ENCODE measurements at places on chromosomes 4 and X.

DNA sequence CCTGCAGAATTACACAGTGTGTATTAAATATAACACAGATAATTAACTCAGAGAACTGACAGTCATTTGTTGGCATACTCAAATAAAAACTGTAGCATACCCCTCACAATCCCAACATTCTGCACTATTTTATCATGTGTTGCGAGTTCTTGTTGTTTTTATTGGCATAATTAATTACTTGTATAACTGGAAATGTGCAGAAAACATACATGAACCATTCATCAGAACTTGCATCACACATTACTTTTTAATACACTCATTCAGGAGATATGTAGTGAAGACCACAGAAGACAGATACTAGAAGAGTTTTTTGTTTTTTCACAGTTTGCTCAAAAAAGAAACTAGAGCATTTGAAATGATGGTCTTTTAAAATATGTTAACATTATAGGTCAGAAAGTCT is 74.6 kb upstream of the NEIL3 start:
- no peak overlapping the region for H3K27ac ChIP-seq
- H3K4me3 ChIP-seq, result no peak overlapping the region
- H3K4me1 ChIP-seq, result no peaks in the 10 kb centered on the region
- no peaks in the 10 kb centered on the region for H3K27me3 ChIP-seq

DNA sequence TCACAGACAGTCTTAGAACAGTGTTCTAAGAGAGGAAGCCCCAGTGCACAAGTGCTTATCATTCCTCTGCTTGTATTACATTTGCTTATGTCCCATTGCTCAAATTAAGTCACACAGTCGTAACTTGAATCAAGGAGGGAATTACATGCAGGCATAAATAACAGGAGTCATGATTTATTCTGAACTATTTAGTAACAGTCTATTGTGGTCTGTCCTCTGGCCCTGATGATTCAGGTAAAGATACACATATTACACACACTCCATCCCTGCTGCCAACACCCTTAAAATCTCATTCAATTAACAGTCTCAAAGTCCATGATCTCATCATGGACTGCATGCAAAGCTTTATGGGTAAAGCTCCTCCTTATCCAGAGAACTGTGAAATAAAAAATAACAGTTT is 60.1 kb downstream of the GRIA2 start:
- no peaks in the 10 kb centered on the region for H3K27me3 ChIP-seq
- H3K27ac ChIP-seq, result no peak overlapping the region
- no peaks in the 10 kb centered on the region for H3K36me3 ChIP-seq
- no peak for DNase-seq
- no peak overlapping the region for H3K4me3 ChIP-seq
- no peaks in the 10 kb centered on the region for H3K4me1 ChIP-seq

DNA sequence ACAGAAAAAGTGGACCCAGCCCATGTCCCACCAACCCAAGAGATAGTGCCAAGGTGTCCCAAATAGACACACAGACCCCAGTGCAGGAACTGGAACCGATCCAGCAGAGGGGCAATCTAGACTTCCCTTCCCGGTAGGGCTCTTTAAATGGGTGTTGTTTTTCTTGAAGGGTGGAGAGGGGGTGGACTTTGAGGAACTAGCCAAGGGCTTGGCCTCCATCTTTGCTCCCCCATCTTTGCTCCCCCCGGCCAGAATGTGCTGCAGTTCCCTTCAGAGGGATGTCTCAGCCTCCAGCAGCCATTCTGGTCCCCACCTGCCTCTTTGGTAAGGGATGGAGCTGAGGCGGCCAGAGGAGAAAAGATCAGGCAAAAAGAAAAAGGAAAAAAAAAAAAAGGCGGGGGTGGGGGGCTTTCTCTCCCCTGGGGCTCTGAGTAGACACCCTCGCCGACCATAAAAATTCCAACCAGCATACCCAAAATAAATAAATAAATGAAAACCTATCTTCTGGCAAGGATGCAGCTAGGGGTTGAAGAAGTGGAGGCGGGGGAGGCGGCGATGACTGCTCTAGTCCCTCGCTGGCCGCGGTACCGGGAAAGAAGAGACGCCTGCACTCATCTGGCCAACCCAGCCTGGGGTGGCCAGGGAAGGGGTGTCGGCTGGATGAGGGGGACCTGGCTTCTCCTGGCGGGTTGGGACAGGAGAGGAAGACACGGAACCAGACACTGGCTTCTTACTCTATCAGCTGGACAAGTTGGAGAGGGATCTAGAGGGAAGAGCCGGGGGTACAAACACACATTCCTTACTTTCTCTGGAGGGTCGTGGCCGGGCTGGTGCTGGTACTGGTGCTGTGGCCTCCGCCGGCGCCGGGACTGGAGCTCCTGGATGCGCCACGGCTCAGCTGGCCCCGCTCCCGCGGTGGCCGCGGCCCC is 38.5 kb upstream of the IQSEC2 start:
- peak overlapping the region; percentile 87 for H3K4me3 ChIP-seq
- H3K4me1 ChIP-seq, result peaks cover 20% of the 10 kb centered on the region
- peaks cover 13% of the 10 kb centered on the region for H3K27me3 ChIP-seq

GRCh38 chr4:28799696-28800095 is 1920.5 kb upstream of the PCDH7 start:
- no peaks in the 10 kb centered on the region for H3K4me1 ChIP-seq
- H3K4me3 ChIP-seq, result no peak overlapping the region
- no peak overlapping the region for H3K27ac ChIP-seq
- H3K27me3 ChIP-seq, result no peaks in the 10 kb centered on the region
- H3K36me3 ChIP-seq, result no peaks in the 10 kb centered on the region
- no peak for DNase-seq

DNA sequence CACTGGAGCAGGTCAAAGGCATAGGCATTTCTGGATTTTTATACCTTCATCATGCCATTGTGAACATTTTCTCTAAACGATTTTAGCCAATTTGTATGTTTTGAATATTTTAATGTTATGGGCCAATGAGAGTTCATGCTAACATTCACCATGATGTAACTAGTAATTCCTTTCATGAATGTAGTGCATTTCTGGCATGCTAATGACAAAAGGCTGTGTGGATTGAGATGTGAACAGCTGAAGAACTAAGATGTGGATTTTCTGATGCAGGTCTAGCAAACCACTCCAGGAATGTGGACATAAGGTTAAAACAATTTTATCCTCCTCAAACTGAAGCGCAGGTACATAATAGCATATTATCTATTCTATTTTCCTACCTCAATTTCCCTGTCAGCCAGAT is 269.4 kb downstream of the NLGN4X start:
- no peaks in the 10 kb centered on the region for H3K4me1 ChIP-seq
- H3K36me3 ChIP-seq, result no peaks in the 10 kb centered on the region
- DNase-seq, result no peak
- no peak overlapping the region for H3K27ac ChIP-seq
- H3K27me3 ChIP-seq, result no peaks in the 10 kb centered on the region

DNA sequence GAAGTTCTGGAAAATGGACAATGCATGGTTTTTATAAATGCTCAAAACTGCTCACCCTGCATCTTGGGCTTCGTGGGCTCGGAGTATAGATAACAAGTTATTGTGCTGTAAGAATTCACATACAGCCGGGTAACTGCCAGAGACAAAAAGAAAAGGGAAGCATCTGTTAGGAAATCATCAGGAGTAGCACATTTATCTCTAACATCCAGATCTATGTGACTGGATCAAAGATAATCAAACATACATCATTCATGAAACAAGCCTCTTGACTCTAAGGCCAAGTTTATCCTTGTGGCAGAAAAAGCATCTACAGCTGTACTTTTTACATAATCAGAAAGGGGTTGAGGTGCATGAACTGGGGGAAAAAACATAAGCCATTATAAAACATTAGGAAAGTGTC is 264.2 kb downstream of the PPP3CA start:
- no peak for DNase-seq
- peaks cover 14% of the 10 kb centered on the region for H3K4me1 ChIP-seq
- H3K27ac ChIP-seq, result no peak overlapping the region
- H3K36me3 ChIP-seq, result peaks cover 20% of the 10 kb centered on the region

- H3K27ac ChIP-seq, result no peak overlapping the region
- H3K4me1 ChIP-seq, result no peaks in the 10 kb centered on the region
- H3K27me3 ChIP-seq, result no peaks in the 10 kb centered on the region
- no peak overlapping the region for H3K4me3 ChIP-seq
Measured at GRCh38 chr4:67036791-67037190, 508.5 kb downstream of the CENPC start.

- DNase-seq, result no peak
- H3K27ac ChIP-seq, result no peak overlapping the region
Measured at GRCh38 chr4:163042306-163042705, 124.4 kb downstream of the NAF1 start.

DNA sequence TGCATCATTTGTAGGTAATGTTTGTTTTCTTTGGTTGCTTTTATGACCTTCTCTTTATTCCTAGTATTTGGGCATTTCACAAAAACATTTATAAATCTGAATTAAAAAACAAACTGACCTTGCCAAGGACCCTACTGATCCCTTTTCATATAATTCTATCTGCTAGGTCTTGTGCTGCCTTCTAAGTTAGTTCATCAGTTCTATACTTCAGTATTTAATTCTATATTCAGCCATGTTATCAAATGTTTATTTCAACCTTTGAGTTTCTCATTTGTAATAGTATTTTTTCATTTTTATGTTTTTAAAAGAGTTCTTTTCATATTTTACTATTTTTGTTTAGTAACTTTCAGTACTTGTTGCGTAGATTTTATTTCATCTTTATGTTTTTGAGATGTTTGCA is 155.3 kb downstream of the SNCA start:
- H3K27me3 ChIP-seq, result peaks cover 3% of the 10 kb centered on the region
- DNase-seq, result no peak
- H3K4me3 ChIP-seq, result no peak overlapping the region
- H3K36me3 ChIP-seq, result no peaks in the 10 kb centered on the region

GRCh38 chrX:82141942-82142341 is 940.0 kb downstream of the SH3BGRL start:
- DNase-seq, result peak; percentile 10
- H3K36me3 ChIP-seq, result no peaks in the 10 kb centered on the region
- H3K4me1 ChIP-seq, result peaks cover 7% of the 10 kb centered on the region
- no peak overlapping the region for H3K27ac ChIP-seq

- H3K4me1 ChIP-seq, result no peaks in the 10 kb centered on the region
- H3K4me3 ChIP-seq, result no peak overlapping the region
- no peaks in the 10 kb centered on the region for H3K36me3 ChIP-seq
- no peak for DNase-seq
Measured at GRCh38 chr4:84070289-84070688, 428.8 kb downstream of the NKX6-1 start.

DNA sequence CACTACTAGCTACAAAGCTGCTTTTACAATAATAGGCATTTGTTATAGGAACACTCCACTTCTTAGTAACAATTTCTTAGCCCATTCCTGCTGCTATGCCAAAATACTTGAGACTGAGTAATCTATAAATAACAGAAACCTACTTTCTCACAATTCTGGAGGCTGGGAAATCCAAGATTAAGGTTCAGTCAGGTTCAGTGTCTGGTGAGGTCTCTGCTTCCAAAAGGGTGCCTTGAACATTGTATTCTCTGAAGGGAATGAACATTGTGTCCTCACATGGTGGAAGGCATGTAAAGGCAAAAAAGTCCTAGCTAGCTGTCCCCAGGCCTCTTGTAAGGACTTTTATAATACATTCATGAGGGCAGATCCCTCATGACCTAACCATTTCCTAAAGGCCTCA is 7.0 kb downstream of the SLC9B1 start:
- H3K4me1 ChIP-seq, result no peaks in the 10 kb centered on the region
- no peaks in the 10 kb centered on the region for H3K27me3 ChIP-seq
- no peak for DNase-seq
- H3K27ac ChIP-seq, result no peak overlapping the region
- H3K36me3 ChIP-seq, result no peaks in the 10 kb centered on the region

DNA sequence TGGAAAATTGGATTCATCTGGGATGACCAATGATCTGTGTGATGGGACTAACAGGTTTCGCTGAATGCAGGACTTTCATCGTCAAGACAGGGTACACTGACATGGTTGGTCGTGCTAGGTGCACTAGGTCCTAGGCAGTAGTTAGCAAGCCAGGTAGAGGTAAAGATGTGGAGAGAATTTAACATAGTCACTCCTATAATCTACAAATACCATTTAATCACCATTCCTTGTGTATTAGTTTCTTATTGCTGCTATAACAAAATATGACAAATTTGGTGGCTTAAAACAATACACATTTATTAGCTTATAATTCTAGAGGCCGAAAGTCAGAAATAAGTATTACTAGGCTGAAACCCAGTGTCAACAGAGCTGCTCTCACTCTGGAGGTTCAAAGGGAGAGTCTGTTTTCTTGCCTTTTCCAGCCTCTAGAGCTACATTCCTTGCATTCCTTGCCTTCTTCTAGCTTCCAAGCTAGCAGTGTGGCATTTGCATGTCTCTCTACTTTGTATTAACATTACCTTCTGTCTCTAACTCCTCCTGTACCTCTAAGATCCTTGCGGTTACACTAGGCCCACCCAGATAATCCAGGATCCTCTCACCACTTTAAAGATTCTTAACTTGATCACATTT is 98.7 kb upstream of the GRIA3 start:
- H3K27ac ChIP-seq, result no peak overlapping the region
- no peaks in the 10 kb centered on the region for H3K27me3 ChIP-seq
- H3K4me1 ChIP-seq, result no peaks in the 10 kb centered on the region
- no peaks in the 10 kb centered on the region for H3K36me3 ChIP-seq

DNA sequence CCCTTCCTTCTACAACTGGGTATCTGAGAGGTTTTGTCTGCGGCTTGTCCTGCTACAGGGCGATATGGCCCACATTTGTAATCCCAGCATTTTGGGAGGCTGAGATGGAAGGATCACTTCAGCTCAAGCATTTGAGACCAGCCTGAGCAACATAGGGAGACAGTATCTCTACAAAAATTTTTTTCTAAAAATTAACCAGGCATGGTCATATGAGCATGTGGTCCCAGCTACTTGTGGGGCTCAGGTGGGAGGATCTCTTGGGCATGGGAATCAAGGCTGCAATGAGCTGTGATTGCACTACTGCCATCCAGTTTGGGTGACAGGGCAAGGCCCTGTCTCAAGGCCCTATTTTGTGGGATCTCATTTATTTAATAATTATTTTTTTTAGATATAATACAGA is 420.6 kb upstream of the PABPC4L start:
- H3K4me3 ChIP-seq, result no peak overlapping the region
- no peaks in the 10 kb centered on the region for H3K36me3 ChIP-seq
- no peak overlapping the region for H3K27ac ChIP-seq

DNA sequence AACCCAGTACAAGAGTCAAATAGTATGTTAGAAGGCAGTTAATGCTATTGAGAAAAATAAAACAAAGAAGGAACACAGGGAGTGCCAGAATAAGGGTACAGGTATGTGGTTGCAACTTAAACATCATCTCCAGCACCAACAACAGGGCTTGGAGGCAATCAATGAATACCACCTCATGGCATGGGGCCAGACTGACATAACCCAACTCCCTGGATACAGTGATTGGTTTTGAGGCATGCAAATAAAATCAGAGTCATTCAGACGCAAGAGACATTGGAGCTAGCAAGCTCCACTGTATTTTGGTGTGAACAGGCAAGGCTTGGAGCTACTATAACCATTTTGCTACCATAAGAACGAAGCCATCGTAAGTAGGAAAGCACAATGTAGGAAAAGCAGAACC is 56.7 kb downstream of the PPP3CA start:
- H3K4me3 ChIP-seq, result no peak overlapping the region
- H3K27me3 ChIP-seq, result no peaks in the 10 kb centered on the region
- H3K4me1 ChIP-seq, result peaks cover 28% of the 10 kb centered on the region
- H3K36me3 ChIP-seq, result no peaks in the 10 kb centered on the region
- no peak for DNase-seq

Measured in effector memory CD8-positive, alpha-beta T cell (primary cell).